NCI-H524 treated with DMSO at 0.1 percent for 48 hours (cell line): ENCODE measurements at places on chromosomes 16 and 17.
A peak's percentile ranks its signal among the peaks of the same experiment; 100 is the strongest.

DNA sequence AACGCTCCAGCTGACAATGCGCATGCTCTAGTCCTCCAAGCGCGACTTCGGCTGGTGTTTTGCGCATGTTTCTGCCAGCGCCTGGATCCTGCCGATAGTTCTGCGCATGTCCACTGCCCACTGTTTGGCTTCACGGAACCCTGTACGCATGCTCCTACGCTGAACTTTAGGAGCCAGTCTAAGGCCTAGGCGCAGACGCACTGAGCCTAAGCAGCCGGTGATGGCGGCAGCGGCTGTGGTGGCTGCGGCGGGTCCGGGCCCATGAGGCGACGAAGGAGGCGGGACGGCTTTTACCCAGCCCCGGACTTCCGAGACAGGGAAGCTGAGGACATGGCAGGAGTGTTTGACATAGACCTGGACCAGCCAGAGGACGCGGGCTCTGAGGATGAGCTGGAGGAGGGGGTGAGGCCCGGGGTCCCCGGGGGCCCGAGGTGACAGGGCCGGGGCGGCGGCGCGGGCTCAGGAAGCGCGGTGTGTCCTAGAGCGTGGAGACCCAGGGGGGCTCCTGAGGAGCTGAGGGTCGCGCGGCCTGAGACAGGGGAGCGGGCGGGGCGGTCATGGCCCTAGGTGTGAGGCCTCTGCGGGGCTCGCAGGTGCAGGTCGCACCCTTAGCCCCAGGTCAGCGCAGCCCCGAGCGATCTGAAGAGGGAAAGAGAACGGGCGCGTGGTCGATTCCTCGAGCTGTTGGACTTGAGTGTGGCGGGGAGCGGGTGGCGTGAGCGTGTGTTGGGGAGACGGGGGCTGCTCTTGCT lies at the start of the genes RPS6KB1 and TUBD1:
Gene RPS6KB1 (plus strand): TSS at position 198 of the 752 bp plus-strand sequence. CDS start 64 bp downstream, at position 262.
Gene TUBD1 (minus strand): TSS at position 20 of the 752 bp plus-strand sequence. CDS start 1,941 bp downstream, outside the sequence.
- DNase-seq = peak; percentile 96

- DNase-seq = no peak
Observed at GRCh38 chr17:62781356-62781755, 26.8 kb downstream of the MARCHF10 start.

GRCh38 chr16:72124761-72125634 lies 31.4 kb downstream of the DHX38 start:
- peak; percentile 12 for DNase-seq

GRCh38 chr16:77457046-77457445 lies 22.2 kb upstream of the ADAMTS18 start:
- DNase-seq = peak; percentile 48

- no peak for DNase-seq
Observed at GRCh38 chr17:67151717-67152116, 93.3 kb downstream of the HELZ start.
